Epithelial cell of prostate (primary cell): ENCODE measurements at places on chromosomes 5 and 9.

DNA sequence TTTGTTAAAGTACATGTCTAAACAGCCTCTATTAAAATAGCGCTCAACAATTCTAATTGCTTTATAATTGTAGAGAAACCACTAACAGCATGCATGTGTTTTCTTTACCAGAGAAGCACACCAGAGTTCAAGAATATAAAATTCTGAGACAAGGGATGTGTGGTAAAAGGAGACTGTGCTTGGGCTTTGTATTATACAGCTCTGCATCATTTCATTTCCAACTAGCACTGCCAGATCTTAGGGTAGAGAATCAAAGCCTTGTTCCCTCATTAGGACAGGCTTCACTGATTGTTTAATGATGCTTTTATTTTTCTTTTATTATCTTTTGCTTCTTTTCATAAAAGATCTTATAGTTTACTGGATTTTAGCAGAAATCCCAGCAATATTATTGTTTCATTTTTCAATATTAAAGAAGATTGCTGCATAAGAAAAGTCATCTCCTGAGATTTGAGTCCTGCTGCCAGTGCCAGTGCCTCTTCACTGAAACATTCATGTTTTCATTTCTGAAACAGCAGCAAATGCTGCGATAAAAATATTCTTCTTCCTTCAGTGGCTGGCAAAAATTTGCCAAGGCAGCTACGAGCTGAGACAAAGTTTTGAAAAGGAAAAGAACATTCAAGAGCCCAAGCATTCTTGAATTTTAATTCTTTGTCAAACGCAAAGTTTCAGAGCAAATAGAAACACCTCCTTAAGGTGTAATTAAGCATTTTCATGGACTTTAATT, 491.0 kb upstream of the PIK3R1 start:
- DNase-seq, result no peak

DNA sequence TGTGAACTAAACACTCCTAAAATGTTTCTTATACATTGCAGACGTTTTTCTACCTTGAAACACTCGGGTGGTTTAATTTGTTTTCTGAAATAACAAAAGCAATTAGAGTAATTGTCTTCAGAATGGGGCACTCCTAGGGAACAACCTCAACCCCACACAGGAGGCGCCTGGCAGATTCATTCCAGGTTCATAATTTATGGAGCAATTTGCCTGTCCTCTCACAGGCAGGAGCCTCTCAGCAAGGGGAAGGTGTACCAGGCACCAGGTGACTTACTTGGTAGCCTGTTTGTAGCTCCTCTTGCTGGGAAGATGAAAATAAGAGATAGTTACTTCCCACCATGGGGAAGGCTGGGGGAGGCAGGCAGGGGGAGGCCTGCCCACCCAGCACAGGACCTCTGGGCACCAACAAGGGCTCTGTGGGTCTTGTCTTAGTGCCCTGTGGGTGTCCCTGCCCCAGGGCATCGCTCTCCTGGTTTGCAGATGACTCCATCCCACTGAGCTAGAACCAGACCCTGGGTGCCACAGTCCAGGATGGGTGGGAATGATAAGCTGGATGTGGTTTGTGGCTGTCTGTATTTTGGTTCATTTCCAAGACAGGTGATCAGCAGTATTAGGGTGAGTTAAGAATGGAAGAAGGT, 144.4 kb downstream of the FSTL4 start:
- no peak for DNase-seq

DNA sequence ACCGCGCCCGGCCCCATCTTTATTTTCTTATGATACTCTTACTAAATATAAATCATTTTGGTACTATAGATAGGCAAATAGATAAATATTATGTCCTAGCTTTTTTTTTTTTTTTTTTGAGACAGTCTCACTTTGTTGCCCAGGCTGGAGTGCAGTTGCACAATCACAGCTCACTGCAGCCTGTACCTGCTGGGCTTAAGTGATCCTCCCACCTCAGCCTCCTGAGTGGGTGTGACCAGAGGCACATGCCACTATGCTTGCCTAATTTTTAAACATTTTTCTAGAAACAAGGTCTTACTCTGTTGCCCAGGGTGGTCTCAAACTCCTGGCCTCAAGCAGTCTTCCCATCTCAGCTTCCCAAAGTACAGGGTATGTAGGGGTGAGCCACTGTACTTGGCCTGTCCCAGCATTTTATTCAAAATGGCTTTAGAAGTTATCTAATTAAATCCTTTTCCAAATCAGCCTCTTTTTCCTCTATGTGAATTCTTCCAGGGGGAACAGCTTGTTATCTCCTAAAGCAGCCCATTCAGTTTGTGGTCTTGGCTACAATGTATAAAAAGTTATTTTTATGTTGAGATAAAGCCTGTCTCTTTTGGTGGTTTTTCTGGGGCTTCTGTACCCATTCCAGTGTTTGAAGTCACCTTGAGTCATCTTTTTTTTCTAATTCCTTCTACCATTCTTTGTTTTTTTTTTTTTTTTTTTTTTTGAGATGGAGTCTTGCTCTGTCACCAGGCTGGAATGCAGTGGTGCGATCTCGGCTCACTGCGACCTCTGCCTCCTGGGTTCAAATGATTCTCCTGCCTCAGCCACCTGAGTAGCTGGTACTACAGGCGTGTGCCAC, 12.1 kb downstream of the MELK start:
- peak; percentile 26 for DNase-seq

DNA sequence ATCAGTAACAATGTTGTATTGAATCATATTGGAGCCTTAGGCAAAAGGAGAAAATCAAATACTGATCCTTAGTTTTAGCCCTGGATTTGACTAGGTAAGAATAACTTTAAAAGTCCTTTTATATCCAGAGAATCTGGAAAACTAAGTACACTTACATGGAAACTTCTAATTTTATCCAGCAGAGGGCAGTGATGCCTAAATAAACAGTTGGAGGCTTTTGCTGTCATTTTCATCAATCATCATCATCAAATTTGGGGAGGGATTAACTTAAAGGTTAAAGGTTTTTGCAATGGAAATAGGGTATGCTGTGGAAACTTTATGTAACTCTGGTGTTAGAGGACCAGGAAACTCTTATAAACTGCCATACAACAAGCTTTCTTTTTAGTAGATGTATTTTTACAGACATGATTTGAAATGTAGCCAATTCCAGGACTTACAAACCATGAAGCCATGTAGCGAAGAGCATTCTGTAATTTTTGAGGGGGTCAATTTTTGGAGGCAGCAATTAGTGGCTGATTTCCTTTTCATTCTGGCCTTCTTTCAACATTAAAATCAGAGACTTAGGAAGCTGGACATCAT, 112.7 kb downstream of the OSTF1 start:
- no peak for DNase-seq

DNA sequence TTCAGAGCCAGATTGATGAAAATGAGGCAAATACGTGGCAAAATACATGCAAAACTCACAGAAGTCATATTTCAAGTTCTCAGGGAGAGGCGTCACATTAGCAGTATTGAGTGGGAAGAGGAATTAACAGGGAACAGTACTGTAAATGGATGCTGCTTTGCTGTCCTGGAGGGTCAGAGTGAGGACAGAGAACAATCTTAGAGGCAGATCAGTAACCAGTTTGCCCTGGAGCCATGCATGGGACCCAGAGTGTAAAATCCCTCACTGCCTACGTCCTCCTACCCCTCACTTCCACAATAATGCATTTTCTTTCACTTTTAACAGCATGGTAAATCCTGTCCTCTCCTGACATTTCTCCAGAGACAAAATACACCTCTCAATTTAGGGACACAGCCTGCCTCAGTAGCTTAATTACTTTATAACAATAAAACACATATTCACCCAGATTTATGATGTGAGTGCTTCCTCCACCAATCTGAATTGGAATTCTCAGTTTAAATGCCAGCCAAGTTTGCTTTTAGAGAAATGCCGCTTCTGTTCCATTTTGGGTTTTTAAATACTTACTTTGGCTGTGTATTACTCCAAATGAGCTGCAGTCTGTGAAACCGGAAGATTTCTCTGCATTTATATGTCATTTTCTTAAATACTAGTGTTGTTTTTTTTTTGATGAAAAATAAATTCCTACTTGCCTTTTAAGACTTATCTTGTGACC, 70.0 kb downstream of the LMNB1 start:
- DNase-seq, result no peak

DNA sequence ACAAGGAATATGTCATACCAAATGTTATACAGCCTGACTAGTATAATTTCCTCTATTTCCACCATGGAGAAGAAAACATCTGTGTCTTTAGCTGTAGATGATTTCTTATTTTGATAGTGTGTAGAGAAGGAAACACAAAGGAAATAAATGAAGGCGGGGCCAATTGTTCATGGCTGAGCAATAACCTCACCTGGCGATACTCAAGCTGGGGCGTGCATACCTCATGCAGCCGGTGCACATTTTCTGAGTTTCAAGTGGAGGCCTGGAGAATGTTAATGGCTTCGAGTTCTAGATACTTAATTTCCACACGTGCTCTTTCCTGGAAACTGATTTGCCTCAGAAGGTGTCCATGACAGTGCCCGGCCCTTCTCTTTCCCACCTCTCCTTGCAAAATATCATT, 127.4 kb upstream of the TAF11L2 start:
- peak; percentile 43 for DNase-seq

- no peak for DNase-seq
These were observed 237.5 kb downstream of the CHSY3 start for GRCh38 chr5:130141659-130142320.

DNA sequence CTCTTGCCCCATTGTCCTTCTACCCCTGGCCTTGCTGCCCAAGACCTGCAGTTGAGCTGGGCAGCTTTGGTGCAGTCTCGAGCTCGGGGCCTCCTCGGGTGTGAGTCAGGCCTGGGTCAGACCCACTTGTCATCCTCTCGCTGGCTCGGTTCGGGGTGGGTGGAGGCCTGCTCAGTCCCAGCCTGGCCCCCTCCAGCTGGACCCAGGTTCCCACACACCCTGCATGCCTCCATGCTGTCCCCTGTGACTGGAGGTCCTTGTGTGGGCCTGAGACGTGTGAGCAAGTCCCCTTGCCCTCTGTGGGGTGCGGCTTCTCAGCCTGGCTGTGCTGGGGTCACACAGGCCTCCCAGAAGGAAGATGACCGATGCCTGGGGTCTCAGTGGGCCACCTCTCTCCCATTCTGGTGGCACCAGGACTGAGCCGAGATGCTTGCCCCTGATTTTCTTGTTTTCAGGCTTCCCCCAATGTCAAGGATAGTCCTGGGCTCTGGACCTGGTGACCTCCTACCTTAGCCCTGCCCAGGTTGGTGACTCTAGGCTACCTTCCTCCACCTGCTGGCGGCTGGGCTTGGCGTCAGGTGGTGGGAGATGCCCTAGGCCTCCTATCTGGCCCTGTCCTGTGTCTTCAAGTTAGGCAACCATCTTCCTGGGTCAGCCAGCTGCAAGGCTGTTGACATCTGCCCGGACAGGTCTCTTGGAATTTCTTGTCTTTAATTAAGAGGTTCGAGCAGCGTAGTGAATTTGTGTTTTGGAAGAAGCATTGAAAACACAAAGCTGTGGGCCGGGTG, 15.1 kb downstream of the WNK2 start:
- no peak for DNase-seq

DNA sequence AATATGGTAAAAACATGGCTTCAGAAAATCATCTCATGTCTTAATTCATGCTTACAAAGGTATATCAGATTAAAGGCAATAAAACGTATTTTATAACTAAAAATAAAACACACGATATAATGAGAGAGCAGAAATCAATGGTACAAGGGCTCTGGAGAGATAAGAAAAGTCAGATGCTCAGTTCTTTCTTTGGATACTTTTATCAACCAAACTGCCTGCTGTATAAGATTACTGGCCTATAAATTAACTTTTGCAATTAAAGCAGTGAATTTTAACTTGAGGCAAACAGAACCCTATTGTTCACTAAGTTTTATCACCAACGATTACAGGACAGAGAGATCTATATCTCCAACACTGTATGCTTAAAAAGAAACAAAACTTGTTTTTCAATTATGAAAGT, 42.1 kb upstream of the HNRNPA0 start:
- no peak for DNase-seq

DNA sequence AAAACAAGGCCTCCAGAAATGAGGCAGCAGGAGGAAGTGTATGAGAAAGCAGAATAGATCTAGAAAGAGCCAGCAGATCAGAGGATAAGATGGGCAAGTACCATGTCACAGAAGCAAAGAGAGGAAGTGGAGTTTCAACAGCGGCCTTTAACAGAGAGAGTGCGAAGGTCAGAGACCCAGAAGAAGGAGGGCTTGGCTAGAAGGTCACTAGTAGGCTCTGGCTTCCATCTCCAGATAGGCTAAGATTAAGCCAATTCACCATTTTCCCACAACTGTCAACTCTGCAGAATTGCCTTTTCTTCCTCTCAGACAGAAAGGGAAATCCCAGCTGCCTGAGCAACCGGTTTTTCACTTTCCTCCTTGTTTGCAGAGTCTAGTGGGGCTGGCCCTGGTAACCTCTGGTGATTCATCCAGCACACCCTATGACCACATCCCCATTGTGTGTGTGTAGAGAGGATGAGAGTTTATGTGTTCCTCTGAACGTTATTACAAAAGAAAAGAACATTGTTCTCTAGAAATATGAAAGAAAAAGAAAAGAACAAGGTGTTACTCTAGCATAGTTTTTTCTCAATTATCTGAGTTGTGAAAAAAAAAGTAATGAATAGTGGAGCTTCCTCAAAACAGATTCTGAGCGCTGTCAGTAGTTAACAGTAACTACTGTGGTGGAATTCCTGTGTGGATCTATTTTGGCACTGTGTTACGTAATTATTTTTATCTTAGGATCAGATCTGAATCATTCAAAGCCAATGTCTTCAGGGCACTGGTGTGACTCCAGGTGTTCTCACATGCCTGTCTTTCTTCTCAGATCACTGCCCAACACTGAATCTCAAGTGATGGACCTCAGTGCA, 220.4 kb downstream of the ARRDC3 start:
- peak; percentile 95 for DNase-seq

GRCh38 chr5:997711-998110, 10.9 kb upstream of the NKD2 start:
- no peak for DNase-seq

DNA sequence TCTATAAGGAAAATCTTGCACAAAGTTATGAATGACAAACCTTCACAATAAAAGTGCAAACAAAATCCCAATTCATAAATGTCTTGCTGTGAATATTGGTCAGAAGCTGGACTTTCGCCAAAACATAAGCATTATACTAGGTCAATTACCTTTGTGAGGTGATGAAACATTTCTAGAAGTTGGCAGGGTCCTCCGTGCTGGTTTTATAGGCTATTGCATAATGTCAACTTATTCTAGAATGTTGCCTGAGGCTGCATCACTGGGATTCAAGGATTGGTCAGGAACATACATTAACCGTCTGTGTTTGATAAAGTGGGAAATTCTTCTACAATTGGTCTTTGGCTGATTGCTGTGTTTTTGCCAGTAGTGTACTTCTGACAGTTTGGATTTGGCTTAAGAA, 49.8 kb upstream of the PALM2AKAP2 start:
- peak; percentile 63 for DNase-seq

GRCh38 chr9:15722888-15723287, 170.0 kb downstream of the CCDC171 start:
- DNase-seq, result no peak

DNA sequence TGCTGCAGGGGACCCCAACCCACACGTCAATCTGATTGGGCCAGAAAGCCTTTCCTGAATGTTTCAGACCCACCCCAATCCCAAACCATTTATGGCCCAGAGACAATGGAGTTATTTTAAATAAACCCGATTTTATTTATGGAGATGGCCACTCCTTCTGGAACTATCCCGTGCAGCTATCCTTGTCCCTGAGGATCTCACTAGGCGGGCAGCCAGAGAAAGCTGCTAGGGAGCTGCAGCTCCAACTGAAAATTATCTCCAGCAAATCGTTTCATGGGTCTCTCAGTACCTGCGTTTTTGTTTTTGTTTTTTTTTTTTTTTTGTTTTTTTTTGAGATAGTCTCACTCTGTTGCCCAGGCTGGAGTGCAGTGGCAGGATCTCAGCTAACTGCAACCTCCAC, 23.0 kb downstream of the C1QTNF2 start:
- no peak for DNase-seq

- DNase-seq, result no peak
These were observed 167.9 kb upstream of the FREM1 start for GRCh38 chr9:15077946-15078729.
